ENCODE measurements at places on chromosomes 12 and 14.

GRCh38 chr14:64623554-64624165, 73.9 kb downstream of the PPP1R36 start:
- no peak for DNase-seq

DNA sequence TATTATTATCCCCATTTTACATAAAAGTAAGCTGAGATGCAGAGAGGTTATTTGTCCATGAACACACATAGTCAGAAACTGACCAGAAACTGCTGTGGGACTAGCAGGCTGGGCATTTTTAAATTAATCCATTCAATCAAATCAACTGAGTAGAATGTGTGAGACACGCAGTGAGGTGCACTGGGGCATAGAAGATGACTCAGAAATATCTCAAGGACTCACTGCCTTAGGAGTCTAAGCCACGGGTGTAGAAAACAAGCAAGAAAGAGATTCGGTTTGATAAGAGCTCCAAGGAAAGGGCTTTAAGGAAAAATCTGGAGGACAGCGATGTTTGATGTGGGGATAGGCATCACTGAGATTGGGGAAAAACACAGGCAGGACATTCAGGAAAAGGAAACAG, 127.8 kb downstream of the ANO2 start:
- no peak for DNase-seq

DNA sequence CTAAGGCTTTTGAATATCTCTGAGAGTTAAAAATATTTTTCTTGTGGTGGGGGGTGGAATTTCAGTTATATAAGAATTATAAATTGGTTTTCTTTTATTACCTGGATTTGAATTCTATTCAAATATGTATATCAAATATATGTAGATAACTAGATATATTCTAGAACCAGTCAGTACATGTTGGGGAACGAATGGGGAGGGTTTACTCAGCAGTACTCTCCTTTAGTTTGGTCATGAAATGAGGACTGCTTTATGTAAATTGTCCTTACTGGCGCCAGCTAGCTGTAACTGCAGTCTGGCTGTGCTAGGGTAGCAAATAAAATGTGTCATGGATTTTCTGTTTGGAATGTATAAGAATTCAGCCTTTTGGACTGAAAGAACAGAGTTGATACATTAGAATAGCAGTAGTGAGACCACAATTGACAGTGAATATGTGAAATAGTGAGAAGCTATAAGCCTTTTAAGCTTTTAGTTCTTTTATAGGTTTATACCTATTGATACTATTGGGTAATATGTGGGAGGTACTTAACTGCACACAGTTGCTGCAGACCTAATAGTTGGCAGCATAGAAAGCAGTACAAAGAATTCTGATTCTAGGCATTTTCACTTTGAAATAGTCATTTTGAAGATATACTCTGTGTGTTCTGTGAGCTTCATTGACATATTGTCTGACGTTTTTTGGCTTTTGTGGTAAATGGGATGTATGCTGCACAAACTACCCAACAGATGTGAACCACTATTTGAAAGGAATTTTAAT, 29.0 kb downstream of the ATF7IP start:
- DNase-seq = no peak

DNA sequence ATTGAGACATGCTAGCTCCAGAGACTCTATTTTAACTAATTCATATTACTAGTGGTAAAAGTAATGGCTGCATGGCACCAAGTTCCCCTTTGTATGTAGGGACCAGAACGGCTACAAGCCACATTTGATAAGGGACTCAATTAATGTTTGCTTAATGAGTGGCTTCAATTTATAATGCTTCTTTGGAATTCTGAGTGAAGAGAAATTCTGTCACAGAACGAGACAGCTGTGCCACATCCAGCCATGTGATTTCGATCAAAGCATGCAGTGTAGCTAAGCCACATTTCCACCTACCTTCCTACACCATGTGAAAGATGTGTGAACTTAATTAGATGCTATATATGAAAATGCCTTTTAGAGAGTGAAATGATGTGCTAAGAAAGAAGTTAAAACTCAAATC, 217.4 kb downstream of the ACSS3 start:
- no peak for DNase-seq

GRCh38 chr14:76371066-76371465, 4.9 kb upstream of the ESRRB start:
- DNase-seq = no peak

DNA sequence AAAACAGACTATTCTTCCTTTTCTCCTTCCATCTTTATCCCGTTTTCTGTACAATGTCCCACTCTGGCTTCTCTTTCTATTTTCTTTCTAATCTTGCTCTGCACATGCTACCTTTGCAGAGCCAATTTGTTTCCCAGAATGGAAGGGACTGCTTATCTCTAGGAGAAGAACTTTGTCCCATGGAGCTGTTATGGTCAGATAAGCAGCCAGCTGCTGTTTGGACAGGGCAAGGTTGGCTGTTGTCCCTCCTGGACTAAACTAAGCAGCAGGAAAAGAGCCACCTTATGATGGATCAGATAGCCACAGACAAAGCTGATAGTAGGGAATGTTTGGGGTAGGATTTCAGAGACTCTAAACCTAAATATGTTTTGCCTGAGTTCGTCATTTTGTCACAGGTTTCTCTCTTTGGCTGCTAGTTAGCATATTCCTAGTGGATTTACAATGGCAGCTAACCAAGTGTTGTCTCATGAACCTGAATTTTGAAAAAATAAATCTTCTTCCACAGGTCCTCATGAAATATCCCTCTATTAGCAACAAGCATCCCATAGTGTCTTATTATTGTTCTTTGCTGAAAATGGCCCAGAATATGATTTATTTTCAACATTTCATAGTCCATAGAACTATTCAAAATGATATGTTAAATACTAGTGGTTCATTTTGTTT, 262.8 kb downstream of the SLC16A7 start:
- DNase-seq = no peak

DNA sequence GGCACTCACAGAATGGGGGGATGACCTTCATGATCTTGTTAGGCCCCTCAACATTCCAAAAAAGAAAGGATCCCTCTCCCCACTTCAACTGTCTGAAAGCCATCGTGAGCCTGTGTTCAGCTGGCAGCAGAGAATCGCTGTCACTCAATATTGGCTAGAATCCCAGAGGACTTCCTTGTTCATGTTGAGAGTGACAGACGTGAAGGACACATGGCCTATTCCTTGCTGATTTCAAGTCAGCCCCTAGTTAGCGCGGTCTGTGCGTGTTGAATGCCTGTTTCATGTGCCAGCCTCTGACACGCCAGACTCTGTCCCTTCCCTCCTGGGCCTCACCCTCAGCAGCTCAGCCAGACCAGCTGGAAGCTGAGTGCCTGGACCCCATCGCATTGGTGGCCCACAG, 43.1 kb downstream of the DNAH10 start:
- no peak for DNase-seq

GRCh38 chr14:59356312-59356711, 108.9 kb downstream of the GPR135 start:
- DNase-seq = no peak

DNA sequence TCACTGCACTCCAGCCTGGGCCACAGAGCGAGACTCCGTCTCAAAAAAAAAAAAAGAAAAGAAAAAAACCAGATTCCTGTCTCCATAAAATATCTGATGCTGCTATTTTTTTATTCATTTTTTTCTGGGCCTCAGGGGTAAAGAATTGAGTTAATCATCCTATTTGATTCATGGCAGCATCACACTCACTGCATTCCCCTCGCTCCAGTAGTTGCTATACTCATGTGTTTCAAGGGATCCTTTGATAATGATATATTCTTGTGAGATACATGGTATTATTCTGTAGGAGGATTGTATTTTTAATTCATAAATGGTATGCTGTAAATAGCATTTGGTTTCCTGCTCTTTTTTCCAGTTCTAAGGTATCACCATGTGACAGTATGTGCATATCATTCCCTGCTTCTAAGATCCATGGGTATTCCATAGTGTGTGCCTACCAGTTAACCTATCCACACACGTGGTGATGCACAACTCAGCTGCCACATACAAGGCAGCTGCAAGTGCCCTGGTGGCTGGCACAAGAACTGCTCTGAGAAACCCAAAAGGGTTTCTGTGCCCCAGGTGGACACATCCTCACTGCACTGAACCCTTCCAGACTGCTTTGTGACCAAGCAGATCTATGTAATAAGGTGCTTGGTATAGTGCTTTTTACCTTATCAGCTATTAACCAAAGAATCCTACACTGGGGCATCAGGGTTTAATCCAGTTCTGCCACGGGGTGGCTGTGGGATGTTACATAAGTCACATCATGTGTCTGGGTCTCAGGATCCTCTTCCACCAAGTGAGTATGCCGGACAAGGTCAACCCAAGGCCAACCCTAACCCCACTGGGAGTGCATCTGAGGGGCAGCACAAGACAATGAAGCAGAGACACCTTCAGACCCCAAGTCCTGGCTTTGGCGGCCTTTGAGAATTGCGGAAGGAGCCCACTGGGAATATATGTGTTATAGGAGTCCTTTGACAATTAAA, 74.6 kb downstream of the ZFP36L1 start:
- DNase-seq = no peak

- peak; percentile 22 for DNase-seq
These were observed 8.7 kb upstream of the WDR89 start for GRCh38 chr14:63650256-63650952.

DNA sequence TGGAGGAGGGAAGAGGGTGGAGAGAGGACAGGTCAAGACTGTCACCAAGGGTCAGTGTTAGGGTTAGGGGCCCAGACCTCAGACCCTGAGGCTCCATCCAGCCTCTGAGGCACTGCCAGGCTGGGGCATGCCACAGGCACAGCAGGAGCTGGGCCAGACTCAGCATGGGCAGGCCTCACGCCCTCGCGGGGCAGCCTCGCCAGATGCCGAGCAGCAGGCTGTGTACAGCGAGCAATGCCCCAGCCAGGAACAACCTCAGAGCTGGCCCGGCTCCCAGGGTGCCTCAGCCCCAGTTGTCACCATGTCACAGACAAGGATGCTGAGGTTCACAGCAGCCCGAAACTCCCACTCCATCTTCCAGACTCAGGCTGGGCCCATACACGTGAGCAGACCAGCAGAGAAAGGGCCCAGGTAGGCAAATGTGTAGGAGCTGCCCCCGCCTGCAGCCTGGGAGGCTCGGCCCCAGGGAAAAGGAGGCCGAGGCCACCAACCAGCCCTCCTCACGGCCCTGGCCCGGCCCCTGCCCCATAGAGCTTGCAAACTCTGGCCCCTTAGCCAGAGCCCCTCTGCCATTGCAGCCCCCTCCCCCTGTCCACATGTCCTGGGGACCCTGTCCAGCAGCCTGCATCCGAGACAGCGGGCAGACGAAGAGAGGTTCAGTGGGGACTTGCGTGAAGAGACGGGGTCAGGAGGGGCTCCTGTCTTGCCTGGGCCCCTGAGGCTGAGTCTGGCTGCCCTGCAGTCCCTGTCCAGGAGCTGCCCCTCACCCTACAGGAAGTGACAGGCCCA, 7.5 kb downstream of the C14orf180 start:
- no peak for DNase-seq

DNA sequence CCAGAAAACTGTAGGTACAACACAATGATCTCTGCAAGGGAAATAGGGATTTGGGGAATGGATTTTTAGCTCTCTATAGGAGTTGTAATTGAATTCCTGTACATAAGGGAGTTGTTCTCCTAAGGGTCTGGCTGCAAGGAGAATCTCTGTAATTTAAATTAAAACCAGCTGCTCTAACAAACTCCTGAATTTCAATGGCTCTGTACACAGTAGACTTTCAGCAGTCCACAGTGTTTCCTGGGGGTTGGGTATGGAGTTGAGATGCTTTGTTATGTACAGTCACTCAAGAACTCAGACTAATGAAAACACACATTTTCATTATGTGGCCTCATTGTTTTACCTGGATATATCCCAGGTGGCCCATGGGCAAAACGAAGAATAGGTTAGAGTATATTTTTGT, 93.2 kb downstream of the NAV3 start:
- DNase-seq = no peak

DNA sequence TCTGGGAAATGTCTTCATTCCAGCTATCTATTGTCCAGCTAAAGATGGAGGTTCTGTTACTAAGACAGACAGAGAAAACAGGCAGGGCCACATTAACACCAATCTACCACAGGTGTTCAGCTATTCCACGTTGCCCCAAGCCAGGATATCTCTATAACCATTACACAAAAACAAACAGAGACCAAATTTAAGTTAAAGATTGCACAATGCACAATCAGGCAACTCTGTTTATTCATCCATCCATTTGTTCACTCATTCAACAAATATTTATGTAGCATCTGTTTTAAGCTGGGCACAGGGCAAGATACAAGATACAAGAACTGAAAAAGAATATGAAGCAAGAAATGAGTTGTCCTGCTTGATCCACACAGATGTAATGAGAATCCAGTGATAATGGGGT, 629.0 kb downstream of the MED13L start:
- no peak for DNase-seq

- no peak for DNase-seq
These were observed 227.1 kb downstream of the CEP128 start for GRCh38 chr14:80714474-80714873.

- no peak for DNase-seq
These were observed 86.2 kb downstream of the HELB start for GRCh38 chr12:66388517-66388916.

- peak; percentile 62 for DNase-seq
These were observed 16.5 kb downstream of the SELPLG start for GRCh38 chr12:108616941-108617858.

GRCh38 chr14:90520326-90520725, 123.5 kb downstream of the CALM1 start:
- no peak for DNase-seq

DNA sequence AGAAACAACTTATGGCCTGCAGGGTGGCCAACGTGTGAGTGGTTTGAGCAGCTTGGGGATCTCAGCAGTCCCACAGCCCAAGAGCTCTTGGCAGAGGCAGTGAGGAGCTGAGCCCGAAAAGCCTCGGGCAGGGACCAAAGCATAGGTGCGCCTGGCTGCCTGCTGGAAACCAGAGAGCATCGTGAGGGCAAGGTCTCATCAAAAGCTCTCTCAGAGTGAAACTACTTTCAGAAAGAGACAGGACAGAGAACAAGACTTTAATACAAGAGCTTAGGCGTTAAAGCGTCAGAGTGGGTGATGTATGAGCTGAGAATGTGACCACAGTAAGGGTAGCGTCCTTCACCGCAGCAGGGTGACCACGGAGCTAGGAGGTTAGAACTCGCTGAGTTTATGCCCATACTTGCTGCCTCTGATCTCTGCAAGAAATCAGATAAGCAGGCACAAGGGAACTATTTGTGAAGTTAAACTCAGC, 30.8 kb downstream of the LGMN start:
- no peak for DNase-seq

GRCh38 chr14:62943202-62943601, 102.1 kb downstream of the KCNH5 start:
- DNase-seq = no peak

GRCh38 chr12:54197431-54197909, 8.7 kb upstream of the SMUG1 start:
- DNase-seq = no peak

- no peak for DNase-seq
These were observed 209.2 kb upstream of the HMGA2 start for GRCh38 chr12:65615118-65615517.

DNA sequence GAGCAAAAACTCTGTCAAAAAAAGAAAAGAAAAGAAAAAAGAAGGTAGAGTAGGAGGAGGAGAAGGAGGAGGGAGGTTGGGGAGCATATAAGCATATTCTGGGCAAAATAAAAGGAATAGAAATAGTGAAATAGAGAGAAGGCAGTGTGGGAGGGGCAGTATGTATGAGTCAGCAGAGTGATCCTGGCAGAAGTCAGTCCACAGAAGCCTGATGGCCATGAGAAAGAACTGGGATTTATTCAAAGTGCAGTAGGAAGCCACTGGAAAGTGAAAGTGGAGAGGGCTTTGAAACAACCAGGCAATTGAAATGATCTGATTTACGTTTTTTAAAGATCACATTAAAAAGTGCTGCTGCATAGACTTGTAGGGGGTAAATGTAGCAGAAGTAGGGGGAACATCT, 368.6 kb upstream of the USP15 start:
- no peak for DNase-seq
